T-cell (primary cell): ENCODE measurements at places on chromosomes 11 and 22. TPM values are rescaled to one million over a fixed set of nuclear protein-coding genes. Genes with fewer than 3 reads are reported as not detected.

DNA sequence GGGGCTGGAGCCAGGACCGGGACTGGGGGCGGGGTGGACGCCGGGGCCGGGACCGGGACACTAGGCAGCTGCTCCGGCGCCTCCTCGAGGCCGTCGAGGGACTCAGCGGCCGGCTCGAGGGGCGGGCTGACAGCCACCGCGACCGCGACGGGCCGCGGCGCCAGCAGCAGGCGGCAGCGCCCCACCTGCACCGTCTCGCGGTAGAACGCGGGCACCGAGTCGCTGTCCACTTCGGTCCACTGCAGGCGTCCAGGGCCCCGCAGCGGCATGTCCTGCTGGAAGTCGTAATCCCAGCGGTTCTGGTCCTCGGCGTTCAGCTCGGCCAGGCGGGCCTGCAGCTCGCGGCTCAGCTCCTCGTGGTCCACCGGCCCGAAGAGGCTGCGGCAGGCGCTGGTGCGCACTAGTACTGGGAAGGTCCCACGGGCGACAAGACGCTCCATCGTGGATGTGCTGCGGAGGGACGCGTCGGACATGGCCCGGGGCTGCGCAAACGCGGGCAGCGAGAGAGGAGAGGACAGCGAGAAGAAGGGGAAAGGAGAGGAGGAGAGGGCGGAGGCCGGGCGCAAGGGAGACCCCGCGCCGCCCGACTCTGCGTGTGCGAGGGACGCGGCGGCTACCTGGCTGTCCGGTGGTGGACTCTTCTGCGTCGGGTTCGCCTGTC is 428 bp downstream of the CDKN1C start:
- no peak for DNase-seq

RAPSN gene
- total RNA-seq: 1.4 TPM

DNA sequence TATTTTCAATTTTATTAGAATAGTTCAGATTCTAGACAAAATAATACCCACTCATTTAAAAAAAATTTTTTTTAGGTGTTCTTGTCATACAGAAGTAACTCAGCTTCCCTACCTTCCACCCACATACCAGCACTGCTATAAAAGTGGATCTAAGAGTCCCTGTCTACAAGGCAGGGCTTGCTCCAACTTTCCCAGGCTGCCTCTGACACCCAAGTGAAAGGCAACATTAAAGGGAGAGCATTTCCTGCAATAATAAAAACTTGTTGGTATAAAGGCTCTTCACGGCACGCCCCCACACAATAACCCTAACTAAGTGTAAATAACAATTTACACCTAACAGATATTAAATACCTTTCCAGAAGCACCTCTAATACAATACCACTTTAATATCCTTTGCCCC is 127.2 kb downstream of the APOL5 start:
- no peak for DNase-seq

GRCh38 chr11:129457321-129457720 is 81.7 kb downstream of the BARX2 start:
- DNase-seq: no peak

TMEM41B gene
- total RNA-seq: 40.2 TPM

- DNase-seq: no peak
These were observed 13.0 kb downstream of the GUCD1 start for GRCh38 chr22:24541681-24542515.

DNA sequence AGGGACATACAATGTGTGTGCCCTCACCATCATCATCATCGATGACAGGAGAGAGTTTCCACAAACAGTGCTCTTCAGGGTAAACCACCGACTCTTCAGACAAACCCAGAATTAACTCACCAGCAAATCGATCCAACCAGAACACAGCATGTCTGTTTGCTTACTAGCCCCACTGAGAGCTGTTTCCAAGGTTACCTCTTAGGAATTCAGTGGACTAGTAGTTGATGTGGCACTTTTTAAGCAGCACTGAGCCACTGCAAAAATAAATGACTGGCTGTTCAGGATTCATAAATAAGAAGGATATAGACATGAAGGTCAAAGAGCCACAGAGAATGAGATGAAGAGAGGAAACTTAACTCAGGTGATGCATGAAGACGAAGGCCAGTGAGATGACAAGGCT is 83.1 kb downstream of the PARVA start:
- no peak for DNase-seq

TRIM5 gene
- 17.6 TPM for total RNA-seq

DNA sequence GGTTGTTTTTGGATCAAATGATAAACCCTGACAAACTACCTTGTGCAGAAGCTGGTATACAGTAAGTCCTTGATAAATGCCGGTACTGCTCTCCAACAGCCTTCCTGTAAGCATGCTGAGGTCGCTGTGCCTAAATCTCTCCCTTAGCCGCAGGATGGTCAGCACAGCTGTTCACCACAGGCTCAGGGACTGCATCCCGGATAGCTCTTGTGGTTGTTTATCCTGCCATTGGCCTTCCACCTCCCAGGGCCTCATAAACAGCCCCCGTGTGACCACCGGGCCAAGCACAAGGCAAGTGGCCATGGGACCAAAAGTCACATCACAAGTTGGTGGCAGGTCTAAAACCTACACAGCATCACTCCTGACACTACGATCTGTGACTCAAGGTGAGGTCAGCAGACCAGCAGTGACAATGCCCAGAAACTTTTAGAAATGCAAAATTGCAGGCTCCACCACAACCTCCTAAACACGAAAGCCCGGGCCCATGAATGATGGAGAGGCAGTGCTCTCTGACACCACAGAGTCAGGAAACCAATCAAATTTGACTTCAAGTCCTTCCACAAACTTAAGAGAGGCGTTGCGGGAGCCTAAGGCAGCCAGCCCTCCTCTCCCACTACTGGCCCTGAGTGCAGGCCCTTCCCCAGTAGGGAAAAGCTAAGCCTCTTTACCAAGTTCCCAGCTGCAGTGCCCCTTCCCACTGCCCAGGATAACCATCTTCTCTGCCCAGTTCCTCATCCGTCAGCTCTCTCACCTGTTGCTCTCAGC is 3.9 kb downstream of the SPATA19 start:
- no peak for DNase-seq

DNA sequence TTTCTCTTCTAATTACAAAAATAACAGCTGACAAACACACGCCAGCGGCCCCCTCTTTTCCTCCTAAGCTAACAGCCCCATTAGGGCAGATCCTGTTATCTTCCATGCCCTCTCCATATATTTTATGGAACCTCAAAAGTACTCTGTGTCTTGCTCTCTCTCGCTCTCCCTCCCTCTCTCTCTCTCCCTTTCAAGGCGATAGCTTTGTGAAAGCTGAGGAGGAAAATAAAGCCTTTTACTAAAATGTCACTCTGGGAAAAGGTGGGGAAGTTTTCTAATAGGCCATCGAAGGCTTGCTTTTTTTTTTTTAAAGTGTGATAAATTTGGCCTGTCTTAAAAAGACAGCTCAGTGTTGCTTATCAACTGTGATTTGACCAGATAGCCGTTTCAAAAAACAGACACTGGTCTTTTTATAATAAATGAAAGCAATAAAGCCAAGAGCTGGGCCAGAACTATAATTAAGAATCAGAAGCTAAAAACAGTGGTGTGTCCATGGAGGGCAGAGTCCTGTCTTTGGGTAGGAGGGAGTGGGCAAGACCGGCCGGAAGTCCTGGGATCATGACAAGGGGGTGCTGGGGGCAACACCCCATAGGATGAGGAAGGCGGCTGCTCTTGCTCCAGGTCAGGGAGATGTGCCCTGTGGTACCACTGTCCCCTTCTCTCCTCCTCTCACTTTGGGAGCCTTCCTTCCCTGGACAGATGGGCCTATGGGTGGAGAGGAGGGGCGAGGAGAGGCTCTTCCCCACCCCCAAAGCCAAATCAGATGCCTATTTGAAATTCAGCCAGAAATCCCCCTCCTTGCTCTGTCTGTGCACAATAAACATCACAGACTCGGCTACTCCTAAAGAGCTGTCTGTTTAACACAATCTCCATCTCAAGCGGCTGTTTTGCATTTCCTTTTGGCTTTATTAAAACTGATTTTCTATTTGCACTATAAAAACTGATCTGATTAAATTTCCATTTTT is 267.2 kb downstream of the BUD13 start:
- DNase-seq: no peak

DNA sequence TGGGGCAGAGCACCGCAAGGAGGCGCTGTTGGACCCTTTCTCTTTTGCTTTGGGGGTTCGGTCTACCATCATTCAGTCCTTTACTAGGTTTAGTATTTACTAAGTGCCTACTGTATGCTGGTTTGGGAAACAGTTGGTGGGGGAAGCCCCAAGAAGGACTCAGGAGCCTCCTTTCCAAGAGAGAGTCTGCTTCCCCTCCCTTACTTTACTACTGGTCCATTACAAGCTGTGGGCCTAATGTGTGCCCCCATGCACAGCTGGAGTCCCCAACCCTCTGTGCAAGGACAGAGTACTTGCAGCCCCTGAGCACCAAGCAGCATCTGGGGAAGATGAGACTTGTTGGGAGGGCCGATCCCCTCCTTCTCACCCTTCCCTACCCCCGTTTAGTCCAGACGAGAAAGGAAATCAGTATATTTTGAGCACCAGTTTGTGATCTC is 876 bp upstream of the UBE2L6 start:
- DNase-seq: no peak

GRCh38 chr11:724049-724777 is 18.2 kb downstream of the EPS8L2 start:
- DNase-seq: no peak

DNA sequence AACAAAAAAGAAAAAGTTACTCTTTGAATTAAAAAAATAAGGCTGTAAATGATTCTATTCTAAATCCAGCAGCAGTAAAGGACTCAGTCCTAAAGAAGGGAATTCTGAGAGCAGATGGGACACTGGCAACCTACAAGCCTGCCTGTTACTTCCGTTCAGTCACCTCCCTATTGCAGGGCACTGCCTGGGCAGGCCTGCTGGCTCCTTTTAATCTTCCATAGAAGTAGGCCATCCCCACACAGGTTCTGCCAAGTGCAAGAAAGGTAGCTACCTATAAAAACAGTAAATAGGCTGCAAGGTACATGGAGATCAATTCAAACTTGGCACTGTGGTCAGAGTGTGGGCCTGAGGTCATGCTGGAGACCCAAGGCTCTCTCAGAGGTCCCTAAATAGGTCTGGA is 136.4 kb downstream of the TRIM44 start:
- no peak for DNase-seq

DNA sequence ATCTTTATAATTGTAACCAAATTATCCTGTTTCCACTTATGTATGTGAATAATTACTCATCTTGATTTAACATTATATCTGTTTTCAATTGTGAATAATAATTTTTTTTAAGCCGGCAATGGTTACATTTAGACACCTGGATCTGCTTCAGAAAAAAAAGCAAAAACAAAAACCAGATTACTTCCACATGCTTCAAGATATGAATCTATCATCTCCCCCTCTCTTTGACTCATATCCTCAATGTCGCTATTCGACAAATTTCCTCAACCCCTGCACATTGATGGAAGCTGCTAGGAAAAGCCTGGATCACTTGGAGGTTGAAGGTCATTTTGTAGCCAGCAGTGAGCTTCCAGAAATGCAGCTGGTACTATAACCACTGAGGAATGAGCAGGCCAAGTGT is 42.7 kb downstream of the SLC1A2 start:
- DNase-seq: no peak

DNA sequence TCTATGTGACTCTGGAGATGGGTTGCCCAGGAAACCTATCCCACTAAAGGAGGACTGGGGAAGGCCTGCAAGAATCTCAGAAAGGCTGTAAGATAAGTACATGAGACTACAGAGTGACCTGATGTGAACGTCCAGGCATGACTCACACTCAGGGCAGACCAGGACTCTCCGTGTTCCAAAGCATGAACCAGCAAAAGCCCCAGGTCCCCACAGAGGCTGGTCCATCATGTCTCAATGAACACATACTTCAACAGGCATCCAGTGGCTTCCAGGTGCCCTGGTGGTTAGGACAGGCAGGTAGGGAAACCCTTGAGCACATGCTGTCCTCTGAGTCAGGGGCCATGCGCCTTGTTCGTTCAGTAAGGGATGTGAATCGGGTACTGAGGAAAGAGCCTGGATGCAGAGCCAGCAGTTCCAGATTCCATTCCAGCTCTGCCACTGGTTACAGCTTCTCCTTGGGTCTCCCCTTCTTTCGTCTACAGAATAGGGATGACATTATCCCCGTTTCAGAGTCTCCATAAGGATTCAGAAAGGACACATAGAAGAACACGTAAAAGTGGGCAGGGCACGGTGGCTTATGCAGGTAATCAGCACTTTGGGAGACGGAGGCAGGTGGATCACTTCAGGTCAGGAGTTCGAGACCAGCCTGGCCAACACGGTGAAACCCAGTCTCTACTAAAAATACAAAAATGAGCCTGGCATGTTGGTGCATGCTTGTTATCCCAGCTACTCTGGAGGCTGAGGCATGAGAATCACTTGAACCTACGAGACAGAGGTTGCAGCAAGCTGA is 129.0 kb upstream of the TEAD1 start:
- DNase-seq: no peak

DNA sequence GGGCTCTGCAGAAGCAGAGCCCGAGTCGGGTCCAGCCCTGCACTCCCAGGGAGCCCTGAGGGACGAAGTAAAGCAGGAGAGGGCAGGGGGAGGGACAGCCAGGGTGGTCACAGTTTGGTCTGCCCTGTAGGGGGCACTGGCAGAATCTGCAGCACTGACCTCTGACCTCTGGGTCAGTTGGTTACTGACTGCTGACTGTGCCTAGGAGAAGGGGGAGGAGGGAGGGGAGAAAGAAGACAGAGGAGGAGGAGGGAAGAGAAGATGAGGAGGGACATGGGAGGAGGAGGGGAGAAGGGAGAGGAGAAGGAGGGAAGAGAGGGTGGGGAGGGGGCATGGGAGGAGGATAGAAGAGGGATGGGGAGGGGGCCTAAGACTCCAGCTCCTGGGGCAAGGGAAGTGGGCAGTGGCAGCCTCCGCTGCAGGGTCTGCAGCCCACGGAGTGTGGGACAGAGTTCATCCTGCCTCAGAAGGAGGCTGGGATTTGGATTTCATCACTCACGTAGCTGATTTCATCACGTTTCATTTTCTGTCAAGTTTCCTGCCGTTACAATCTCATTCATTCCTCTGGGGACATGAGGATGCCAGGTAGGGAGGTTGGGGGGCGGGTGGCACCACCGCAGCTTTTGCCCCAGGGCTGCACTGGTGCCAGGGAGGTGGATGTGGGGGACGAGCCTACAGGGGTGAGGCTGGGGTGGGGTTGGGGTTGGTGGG is 55.2 kb downstream of the FLRT1 start:
- DNase-seq: no peak
